Stimulated activated CD8-positive, alpha-beta memory T cell treated with anti-CD3 and anti-CD28 coated beads, Interleukin-7, amount 100 ng/mL, for 1 hour (primary cell): ENCODE measurements at places on chromosomes 2 and 18.

GRCh38 chr2:148237911-148238310 lies 217.0 kb downstream of the MBD5 start:
- DNase-seq: no peak

DNA sequence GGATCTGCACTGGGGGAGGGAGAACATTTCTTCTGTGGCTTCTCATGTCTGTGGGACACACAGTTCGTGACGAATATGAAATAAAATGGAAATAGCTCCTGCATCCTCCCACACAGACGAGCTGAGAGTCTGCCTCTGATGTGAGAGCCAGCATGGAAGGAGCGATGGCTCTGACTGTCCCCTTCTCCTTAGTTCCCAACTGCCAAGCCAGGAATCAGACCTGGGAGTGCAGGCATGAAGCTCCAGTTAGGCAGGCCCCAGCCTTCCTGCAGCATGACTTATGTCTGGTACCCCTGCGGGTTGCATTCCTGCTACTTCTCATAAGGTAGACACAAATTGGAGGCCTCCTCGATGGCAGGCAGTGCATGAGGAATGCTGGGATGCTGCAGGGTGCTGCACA lies 56.2 kb downstream of the PRKCE start:
- no peak for DNase-seq

DNA sequence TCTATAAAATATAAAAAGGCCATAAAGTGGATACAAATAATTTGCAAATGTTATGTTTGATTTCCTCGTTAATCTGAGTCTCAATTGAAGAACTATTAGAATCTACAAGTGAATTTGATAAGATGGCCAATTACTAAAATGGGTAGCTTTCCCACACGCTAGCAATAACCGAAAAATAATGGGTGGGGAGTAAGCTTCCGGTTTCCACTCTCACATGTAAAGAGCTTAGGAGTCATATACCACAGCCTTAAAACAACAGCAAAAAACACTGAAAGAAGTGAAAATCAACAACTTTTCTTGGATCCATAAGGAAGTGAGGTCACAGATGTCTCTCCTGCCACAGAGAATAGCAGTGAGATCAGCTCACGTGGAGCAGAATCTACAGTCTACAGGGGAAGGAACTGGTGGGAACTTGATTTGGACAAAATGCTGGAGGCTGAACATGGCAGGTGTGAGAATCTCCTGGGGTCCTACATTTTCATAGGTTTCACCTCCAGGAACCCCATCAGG lies 18.6 kb downstream of the THAP4 start:
- no peak for DNase-seq

- no peak for DNase-seq
These were observed 52.9 kb downstream of the OSBPL6 start for GRCh38 chr2:178247250-178247649.

DNA sequence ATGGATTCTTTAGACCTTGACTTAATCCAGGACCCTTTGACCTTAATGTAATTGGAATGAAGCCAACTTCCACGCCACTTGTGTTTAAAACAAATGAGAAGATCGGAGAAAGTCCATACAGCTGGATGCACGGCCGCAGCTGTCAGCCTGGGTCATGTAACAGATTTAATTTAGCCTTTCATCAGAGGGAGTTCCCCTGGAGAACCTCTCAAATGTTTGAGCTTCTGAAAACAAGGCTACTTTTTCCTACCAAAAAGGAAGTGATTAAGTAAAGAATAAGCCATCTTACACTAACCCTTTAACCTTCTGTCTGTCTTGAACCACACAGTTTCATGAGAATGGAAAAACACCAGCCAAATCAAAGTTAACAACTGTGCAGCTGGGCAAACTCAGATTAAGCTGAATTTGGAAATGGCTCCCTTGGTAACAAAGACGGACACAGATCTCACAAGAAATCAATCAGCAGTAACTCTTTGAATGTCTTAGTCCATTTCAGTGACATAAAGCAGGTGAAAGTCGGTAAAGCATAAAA lies 103.6 kb downstream of the DOCK10 start:
- DNase-seq: no peak

- no peak for DNase-seq
These were observed 87.5 kb upstream of the CTAGE1 start for GRCh38 chr18:22505141-22505591.

DNA sequence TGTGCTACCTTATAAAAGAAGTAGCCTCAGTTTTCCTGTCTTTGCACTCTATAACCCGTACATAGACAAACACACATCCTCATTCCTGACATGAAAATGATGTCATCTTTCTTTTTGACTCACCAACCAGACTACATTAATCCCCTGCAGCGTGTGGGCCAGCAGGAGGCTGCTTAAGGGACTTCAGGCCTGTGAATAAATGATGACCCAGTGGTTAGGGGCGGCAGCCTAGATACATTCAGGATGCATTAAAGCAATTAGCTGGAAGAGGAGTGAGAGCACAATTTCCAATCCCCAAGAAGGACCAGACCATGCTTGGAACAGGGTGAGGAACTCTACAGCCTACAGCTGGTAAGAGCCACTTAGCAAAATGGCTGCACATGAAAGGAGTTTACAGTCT lies 57.3 kb upstream of the KLF7 start:
- no peak for DNase-seq

- DNase-seq: no peak
These were observed 191.2 kb downstream of the ANKRD30B start for GRCh38 chr18:14939141-14939540.

DNA sequence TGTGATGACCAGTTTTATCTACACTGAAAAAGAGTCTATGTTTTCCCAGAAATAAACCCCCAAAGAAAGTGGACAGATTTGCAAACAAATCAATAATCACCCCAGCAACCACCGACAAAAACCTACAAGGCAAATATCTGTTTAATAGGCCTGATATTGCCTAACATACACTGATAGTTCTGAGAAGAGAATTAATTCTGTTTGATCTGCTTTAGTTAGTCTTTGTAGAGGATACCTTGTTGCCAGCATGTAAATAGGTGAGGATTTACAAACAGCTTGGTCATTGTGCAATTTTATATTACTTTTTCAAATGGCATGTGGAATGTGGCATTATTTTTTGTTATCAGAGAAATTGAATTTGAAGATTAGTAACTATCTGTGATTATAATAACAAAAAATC lies 86.5 kb downstream of the DCC start:
- DNase-seq: no peak

GRCh38 chr2:144227427-144228105 lies 292.4 kb downstream of the ZEB2 start:
- no peak for DNase-seq

DNA sequence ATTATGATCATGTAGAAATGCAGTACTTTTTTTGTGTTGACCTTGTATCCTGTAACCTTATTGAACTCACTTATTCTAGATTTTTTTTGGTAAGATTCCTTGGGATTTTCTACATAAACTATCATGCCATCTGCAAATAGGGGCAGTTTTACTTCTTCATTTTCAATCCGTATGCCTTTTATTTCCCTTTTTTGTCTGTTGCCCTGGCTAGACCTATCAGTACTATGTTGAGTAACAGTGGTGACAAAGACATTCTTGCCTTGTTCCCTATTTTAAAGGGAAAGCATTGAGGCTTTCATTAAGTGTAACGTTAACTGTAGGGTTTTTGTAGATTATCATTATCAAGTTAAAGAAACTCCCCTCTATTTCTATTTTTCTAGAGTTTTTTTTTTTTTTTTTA lies 92.3 kb downstream of the LYPD1 start:
- DNase-seq: no peak

- DNase-seq: no peak
These were observed 75.2 kb upstream of the CTNNA2 start for GRCh38 chr2:79437433-79438267.

DNA sequence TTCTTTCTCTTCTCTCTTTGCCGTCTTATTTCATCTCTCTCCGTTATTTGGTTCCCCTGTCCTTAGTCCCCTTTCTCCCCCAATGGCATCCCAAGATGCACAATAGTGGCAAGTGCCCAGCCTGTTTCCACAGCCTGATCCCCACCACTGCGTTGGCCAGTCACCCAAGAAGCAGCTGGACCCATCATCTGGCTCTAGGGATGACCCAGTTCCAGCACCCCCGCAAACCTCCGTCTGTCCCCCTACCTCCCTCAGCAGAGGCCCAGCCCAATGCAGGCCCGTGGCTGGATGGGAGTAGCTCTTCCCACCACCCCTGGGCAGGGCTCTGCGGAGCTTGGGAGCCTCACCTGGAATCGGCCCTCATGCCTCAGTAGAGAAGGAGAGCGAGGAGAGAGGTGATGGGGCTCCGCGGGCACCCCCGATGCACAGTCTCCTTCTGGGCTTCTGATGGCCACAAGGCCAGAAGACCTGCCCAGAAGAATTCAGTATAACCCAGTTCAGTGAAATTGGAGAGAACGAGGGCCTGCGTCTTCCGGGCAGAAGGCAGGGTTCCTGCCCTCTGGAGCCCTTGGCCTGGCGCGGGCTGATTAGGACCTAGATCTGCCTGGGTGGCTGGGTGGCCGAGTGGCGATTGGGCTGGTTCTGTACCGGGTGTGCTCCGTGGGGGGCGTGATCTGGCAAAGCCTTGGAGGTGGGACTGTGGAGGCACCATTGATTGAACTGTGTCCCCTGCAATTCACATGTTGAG lies 50.9 kb downstream of the RRM2 start:
- DNase-seq: no peak

GRCh38 chr2:165431014-165431413 lies 38.5 kb upstream of the CSRNP3 start:
- DNase-seq: no peak

DNA sequence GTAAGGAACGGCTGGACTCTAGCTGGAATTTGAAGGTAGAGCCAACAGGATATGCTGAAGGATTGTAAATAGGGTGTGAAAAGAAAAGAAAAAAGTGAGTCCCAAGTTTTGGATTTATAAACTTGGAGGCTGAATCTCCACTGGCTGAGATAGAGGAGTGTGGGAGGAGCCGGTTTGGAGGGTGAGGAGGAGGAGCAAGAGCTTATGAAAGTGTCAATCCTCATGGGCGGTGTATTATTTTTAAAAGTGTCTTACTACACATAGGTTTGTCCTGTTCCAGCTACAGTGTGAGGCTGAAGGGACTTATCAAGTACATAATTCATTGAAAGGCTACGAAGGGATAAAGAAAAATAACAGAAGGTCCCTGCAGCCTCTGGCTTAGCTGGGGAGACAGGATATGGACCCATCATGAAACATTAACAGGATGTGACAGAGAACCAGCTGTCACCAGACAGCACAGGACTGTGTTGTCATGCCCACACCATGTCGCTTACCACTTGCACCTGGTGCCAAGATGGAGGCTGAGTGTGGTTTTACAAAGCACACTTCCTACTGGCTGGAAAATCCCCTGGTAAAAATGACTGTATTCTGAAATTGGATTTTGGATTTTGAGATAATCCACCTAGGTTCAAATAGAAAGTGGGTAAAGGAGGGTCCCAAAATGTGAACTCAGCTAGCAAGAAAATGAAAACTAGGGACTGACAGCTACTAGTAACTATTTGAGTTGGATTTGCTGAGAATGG lies 2.5 kb upstream of the MREG start:
- DNase-seq: no peak

- no peak for DNase-seq
These were observed 324.2 kb upstream of the RGPD4 start for GRCh38 chr2:107502539-107502938.

- DNase-seq: no peak
These were observed 127.1 kb upstream of the LYPD1 start for GRCh38 chr2:132797071-132797470.

DNA sequence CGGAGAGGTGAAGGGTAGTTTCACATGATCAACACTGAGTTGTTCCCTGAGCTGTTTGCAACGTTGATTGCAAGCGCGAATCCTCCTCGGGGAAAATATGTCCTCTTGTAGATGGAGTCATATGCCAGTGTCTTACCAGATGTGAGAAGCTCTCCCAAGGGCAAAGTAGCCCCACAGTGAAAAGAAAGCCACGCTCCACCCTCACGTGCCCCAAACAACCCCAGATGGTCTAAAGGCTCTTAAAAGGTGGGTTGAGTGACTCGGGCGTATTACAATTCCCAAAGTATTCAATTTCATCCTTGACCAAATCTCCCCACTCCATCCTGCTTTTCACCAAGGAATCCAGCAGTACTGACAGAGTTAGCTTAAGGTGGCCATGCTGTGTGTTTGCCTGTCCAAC lies 332.1 kb upstream of the SOX11 start:
- no peak for DNase-seq

DNA sequence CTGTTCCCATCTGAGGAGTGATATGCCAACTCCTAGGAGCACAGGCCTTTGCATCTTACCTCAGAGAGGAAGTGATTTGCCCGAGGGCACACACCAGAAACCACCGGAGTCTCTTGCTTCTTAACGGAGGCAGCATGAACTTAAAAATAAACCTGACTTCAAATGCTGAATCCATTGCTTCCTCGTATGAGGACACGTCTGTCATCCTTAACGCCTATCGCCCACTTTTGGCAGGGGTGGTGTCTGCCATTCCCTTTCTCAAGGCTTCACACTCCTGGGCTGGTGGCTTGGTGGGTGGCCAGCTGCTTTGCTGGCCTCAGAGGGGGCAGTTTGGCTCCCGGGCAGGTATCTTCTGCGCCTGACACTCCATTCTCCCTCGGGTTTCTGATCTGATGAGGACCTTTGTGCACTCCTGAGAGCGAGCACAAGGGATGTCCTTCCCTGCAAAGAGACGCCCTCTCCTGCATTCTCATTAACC lies 1.1 kb upstream of the PREB start:
- DNase-seq: no peak

- DNase-seq: no peak
These were observed 34.3 kb upstream of the ATP6V1B1 start for GRCh38 chr2:70901227-70902066.

DNA sequence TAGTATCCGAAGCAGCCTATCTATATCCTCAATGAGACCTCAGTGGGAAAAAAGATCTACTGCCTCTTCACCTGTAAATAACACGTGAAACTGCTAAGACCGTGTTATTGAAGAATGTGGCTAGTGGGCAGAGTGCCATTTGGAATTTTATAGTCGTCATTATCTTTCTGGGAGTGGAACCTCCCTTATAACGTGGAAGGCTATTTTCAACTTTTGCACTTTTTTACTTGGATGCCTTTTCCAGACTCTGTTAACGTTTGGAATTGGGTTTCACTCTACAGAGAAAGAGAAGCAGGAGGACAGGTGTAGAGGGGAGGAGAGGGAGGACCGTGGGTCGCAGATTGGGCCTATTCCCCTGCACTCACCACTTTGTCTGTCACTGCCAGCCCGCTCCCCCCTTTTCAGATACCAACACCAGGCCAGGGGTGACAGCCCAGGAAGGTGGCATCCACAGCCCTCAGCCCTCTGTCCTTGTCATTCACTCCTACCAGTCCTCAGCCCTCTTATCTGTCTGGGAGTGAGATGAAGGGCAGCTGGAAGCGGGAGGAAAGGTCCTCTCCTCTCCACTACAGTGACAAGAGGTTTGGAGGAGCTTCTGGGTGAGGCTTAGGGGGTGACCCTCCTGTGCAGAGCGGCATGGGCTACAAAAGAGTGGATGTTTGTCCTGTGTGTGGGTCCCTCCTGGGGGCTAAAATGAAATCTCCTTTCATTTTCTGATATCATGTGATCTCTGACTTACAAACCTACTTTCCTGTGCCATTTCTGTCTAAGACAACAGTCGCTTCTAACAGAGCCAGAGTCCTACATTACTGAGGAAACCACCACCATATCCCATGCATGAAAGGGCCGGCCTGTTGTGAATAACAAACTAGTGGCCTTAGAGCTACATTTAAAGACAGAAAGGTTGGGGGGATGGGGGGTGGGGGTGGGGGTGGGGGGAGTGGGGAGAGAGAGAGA lies 23.9 kb upstream of the CEP68 start:
- no peak for DNase-seq
